ENCODE measurements at places on chromosomes 11 and 22. TPM values are rescaled to one million over a fixed set of nuclear protein-coding genes. Genes with fewer than 3 reads are reported as not detected.

Gene DNAJB7
- not detected for total RNA-seq

GRCh38 chr11:28625532-28625931 lies 517.3 kb downstream of the METTL15 start:
- H3K36me3 ChIP-seq = no peaks in the 10 kb centered on the region
- H3K27me3 ChIP-seq = no peaks in the 10 kb centered on the region
- no peak overlapping the region for H3K4me3 ChIP-seq
- no peak overlapping the region for H3K27ac ChIP-seq
- no peaks in the 10 kb centered on the region for H3K4me1 ChIP-seq

- H3K36me3 ChIP-seq = no peaks in the 10 kb centered on the region
- H3K27me3 ChIP-seq = no peaks in the 10 kb centered on the region
- peak overlapping the region; percentile 64 for H3K4me3 ChIP-seq
Measured at GRCh38 chr22:19429950-19430889, 1.3 kb downstream of the HIRA start.

DNA sequence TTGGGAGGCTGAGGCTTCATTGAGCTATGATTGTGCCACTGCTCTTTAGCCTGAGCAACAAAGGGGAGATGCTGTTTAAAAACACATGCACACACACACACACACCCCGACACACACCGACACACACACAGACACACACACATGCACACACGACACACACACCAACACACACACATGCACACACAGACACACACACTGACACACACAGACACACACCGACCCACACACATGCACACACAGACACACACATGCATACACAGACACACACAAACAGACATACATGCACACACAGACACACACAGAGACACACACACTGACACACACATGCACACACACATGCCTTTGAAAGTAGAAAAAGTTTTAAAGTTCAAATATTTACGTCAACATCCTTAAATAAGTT lies 5.5 kb upstream of the LTO1 start:
- H3K27me3 ChIP-seq = no peaks in the 10 kb centered on the region
- H3K4me1 ChIP-seq = no peaks in the 10 kb centered on the region
- H3K4me3 ChIP-seq = no peak overlapping the region
- no peaks in the 10 kb centered on the region for H3K36me3 ChIP-seq
- no peak overlapping the region for H3K27ac ChIP-seq
- DNase-seq = no peak

DNA sequence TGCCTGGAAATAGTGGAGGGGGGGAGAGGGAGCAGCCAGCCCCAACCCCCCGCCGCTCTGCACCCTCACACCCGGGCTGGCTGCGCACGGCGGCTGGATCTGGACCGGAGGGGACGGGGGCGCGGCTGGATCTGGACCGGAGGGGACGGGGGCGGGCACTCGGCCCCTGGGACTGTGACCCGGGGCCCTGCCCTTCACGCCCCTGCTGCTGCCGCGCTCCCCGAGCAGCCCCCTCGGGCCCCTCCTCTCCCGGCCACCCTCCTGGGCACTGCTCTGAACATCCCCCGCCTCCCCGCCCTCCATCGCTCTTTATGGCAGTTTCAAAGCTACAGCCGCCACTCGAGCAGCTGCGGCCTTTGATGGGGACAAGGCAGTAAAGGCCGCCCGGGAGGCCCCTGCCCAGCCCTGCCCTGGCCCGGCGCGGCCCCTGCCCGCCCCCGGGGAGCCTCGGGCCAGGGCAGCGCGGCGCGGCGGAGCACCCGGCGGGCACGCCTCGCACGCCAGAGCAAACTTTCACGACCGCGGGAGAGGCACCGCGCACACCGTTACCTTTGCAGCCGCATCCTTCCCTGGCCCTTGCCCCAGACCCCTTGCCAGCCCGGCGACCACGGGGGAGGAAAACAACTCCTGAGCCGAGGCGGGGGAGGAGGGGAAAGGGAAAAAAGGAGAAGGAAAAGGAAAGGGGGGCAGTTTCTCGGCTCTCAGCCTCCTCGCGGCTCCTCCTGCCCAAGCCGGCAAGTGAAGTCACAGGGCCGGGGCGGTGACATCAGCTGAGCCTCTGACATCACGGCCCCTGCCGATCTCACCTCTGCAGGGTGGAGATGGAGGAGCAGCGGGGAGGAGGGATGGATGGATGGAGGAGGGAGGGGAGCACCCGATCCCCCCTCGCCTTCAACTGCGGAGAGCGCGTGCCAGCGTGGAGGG lies 13.1 kb upstream of the TCF20 start:
- H3K27me3 ChIP-seq = no peaks in the 10 kb centered on the region
- H3K4me1 ChIP-seq = peaks cover 78% of the 10 kb centered on the region
- DNase-seq = peak; percentile 86
- H3K4me3 ChIP-seq = peak overlapping the region; percentile 41
- H3K27ac ChIP-seq = peak overlapping the region; percentile 22

Gene NEFH
- not detected for total RNA-seq

DNA sequence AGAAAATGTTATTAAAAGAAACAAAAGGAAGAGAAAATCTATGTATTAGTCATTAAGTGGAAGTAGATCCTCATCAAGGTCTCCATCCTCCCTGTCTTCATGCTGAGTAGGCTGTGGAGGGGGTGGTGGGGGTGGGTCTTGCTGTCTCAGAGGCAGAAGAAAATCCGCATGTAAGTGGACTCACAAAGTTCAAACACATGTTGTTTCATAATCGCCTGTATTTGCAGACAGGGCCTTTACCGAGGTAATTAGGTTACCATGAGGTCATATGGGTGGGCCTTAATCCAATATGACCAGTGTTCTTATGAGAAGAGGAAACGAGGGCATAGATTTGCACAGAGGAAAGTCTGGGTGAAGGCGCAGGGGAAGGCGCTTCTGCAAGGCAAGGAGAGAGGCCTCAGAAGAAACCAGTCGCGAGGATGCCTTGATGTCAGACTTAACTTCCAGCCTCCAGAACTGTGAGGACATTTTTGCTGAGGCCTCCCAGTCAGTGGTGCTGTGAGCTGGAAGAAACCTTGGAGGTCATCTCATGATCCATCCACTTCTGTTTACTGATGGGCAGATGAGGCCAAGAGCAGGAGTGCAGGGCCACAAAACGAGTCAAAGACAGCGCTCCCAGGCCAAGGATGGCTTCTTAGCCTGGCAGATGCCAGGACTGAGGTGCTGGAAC lies 49.3 kb upstream of the THY1 start:
- no peak overlapping the region for H3K27ac ChIP-seq
- H3K4me1 ChIP-seq = no peaks in the 10 kb centered on the region
- H3K36me3 ChIP-seq = no peaks in the 10 kb centered on the region
- DNase-seq = peak; percentile 33
- H3K27me3 ChIP-seq = no peaks in the 10 kb centered on the region

- no peak overlapping the region for H3K4me3 ChIP-seq
- H3K4me1 ChIP-seq = 0 out of 2 replicates have a peak, but pooled peaks cover 3% of the 10 kb centered on the region
- H3K36me3 ChIP-seq = no peaks in the 10 kb centered on the region
- H3K27ac ChIP-seq = no peak overlapping the region
- no peak for DNase-seq
- no peaks in the 10 kb centered on the region for H3K27me3 ChIP-seq
Measured at GRCh38 chr22:27966168-27967064, 47.4 kb upstream of the PITPNB start.

Gene SLC43A3
- not detected for total RNA-seq

Gene ARHGAP8
- 90.5 TPM for total RNA-seq

DNA sequence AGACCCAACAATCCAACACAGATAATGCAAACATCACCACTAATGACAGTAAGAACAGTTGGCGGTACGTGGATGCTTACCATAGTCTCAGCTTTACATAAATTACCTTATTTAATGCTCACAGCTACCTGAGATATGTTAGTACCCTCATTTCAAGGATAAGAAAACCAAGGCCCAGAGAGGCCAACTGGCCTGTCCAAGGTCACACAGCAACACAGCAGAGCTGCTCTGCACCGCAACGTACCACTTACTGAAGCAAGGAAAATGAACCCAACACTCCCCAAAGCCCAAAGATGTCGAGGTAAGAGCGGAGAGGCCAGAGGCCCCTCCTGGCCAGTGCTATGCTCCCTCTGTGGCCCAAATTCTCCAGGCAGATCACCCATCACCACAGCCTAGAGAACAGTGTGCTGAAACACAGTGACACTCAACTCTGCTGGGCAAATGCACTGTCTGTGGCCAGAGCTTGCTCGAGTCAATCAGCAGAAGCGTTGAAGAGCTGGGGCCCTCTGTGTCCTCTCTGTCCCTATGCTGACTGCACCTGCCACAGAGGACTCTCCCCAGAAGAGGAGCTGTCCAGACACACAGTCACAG lies 14.0 kb downstream of the SHANK2 start:
- H3K4me3 ChIP-seq = no peak overlapping the region
- peak overlapping the region; percentile 24 for H3K27ac ChIP-seq
- DNase-seq = no peak
- peaks cover 7% of the 10 kb centered on the region for H3K36me3 ChIP-seq
- H3K4me1 ChIP-seq = no peaks in the 10 kb centered on the region
- no peaks in the 10 kb centered on the region for H3K27me3 ChIP-seq

Measured in Caco-2 (cell line).